ENCODE measurements at places on chromosomes 11 and 22. TPM values are rescaled to one million over a fixed set of nuclear protein-coding genes. Genes with fewer than 3 reads are reported as not detected.

DNA sequence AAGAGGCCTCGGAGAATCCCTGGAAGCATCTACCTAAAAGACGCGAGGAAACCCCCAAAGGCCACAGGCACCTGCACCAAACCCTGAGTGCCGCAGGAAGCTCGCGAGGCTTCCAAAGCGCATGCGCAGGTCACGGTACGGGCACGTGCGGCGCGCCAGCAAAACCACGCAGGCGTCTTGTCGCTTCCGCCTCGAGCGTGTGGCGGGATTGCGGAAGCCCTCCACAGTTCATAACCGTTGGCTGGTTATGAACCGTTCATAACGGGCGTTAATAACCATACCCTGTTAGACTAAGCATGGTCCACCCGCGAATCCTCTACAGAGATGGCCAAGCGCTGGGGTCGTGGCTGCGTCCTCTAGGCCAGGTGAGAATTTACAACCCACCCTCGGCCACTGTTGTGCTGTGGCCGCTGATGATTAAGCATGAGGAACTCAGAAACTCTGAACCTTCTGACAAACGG is 46.4 kb downstream of the MORC2 start:
- H3K27ac ChIP-seq: peak overlapping the region; percentile 53
- H3K4me3 ChIP-seq: peak overlapping the region; percentile 72
- H3K27me3 ChIP-seq: no peaks in the 10 kb centered on the region
- H3K4me1 ChIP-seq: peaks cover 14% of the 10 kb centered on the region
- DNase-seq: no peak
- H3K36me3 ChIP-seq: peaks cover 15% of the 10 kb centered on the region

GRCh38 chr22:19518635-19519034 is 5.6 kb downstream of the CLDN5 start:
- peaks cover 3% of the 10 kb centered on the region for H3K4me1 ChIP-seq
- no peak for DNase-seq
- H3K27me3 ChIP-seq: no peaks in the 10 kb centered on the region
- H3K36me3 ChIP-seq: no peaks in the 10 kb centered on the region

- no peaks in the 10 kb centered on the region for H3K27me3 ChIP-seq
- no peaks in the 10 kb centered on the region for H3K4me1 ChIP-seq
- no peak overlapping the region for H3K4me3 ChIP-seq
- no peak overlapping the region for H3K27ac ChIP-seq
Observed at GRCh38 chr11:71324788-71325417, 72.5 kb upstream of the SHANK2 start.

- DNase-seq: no peak
- H3K27ac ChIP-seq: no peak overlapping the region
- no peak overlapping the region for H3K4me3 ChIP-seq
- no peaks in the 10 kb centered on the region for H3K36me3 ChIP-seq
- no peaks in the 10 kb centered on the region for H3K27me3 ChIP-seq
Observed at GRCh38 chr22:50568626-50569025, 5.9 kb upstream of the SYCE3 start.

DNA sequence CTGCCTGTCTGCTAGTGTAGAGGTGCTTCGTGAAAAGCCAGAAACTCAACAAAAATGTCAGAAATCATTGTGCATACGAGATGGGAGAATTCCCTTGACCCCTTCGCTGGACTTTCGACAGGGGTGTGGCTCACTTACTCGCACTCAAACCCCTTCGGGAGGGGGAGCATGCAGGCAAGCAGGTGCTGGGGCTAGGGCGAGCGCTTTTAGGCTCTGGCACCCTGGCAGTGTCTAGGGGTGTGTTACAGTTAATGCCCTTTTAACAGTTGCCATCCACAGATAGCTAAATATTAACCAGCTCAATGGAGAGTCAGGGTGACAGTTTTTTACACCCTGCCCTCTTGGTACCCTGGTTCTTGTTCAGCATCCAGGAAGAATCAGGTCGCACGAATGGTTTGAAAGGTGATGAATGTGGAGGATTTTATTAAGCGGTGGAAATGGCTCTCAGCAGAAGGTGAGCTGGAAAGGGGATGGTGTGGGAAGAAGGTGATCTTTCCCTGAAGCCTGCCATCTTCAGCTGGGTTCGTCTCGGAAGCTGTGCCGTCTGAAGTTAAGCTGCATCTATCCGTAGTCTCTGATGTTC is 59.6 kb upstream of the SHANK2 start:
- no peaks in the 10 kb centered on the region for H3K27me3 ChIP-seq
- H3K4me1 ChIP-seq: no peaks in the 10 kb centered on the region
- H3K36me3 ChIP-seq: no peaks in the 10 kb centered on the region
- no peak for DNase-seq
- no peak overlapping the region for H3K4me3 ChIP-seq

DNA sequence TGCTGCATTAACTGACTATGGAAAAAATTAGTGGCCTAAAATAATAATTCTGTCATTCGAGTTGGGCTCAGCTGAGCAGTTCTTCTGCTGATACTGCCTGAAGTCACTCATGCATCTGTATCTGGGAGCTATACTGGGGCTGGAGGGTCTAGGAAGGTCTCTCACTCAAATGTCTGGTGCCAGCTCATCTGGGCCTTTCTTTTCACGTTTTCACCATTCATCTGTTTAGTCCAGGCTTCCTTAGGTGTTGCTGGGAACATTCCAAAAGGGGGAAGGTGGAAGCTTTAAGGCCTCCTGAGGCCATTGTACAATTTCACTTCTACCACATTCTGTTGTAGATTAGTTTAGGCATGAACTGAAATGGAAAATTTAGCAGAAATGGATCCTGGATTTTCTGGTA is 28.0 kb downstream of the YAP1 start:
- DNase-seq: no peak
- no peaks in the 10 kb centered on the region for H3K36me3 ChIP-seq
- peaks cover 27% of the 10 kb centered on the region for H3K4me1 ChIP-seq
- peak overlapping the region; percentile 85 for H3K27ac ChIP-seq
- no peaks in the 10 kb centered on the region for H3K27me3 ChIP-seq

GRCh38 chr22:47180796-47181195 is 418.3 kb downstream of the TBC1D22A start:
- no peaks in the 10 kb centered on the region for H3K36me3 ChIP-seq
- no peak overlapping the region for H3K4me3 ChIP-seq
- no peak for DNase-seq
- H3K4me1 ChIP-seq: no peaks in the 10 kb centered on the region
- no peaks in the 10 kb centered on the region for H3K27me3 ChIP-seq
- no peak overlapping the region for H3K27ac ChIP-seq

DNA sequence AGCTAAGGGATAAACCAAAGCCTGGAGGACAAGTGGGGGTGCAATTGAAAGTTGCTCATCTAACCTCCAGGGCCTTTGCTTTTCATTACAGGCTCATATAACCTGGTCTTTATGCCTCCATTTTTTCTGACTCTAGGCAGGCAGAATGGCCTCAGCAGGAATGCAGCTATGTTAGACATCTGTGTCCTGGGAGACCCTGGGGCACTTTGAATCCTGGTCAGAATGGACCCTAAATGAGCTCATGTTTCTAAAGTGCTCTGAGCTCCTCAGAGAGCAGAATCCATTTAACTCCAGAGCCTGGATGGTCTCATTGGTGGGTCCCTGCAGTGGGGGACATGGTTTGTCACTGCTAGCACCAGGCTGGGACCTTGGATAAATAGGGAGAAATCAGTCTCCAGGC is 177.3 kb downstream of the KIRREL3 start:
- no peak overlapping the region for H3K4me3 ChIP-seq
- no peaks in the 10 kb centered on the region for H3K36me3 ChIP-seq
- no peak for DNase-seq

DNA sequence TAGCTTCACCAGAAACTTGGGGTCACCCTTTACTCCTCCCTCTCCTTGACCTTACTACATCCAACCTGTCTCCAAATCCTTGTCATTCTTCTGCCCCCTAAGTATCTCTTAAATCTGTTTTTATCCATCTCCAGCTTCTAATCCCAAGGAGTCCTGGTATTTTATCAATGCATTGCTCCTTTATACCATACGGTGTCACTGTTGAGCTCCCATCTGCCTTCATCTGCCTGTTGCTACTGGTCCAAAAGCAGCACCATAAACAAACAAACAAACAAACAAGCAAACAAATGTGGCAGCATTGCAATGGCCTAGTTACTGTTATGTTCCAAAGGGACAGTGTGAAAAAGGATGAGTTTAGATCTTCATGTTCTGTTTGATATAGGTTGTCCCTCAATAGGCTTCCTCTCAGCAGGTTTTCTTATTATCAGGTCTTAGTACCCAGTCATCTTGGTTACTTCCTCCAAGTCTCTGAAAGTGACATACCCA is 34.2 kb downstream of the DNHD1 start:
- H3K27me3 ChIP-seq: no peaks in the 10 kb centered on the region
- H3K36me3 ChIP-seq: peaks cover 4% of the 10 kb centered on the region
- no peaks in the 10 kb centered on the region for H3K4me1 ChIP-seq
- H3K27ac ChIP-seq: no peak overlapping the region

- DNase-seq: no peak
- no peak overlapping the region for H3K4me3 ChIP-seq
- no peaks in the 10 kb centered on the region for H3K4me1 ChIP-seq
- no peaks in the 10 kb centered on the region for H3K36me3 ChIP-seq
Observed at GRCh38 chr11:10436224-10436623, 18.8 kb upstream of the AMPD3 start.

- no peaks in the 10 kb centered on the region for H3K4me1 ChIP-seq
- no peaks in the 10 kb centered on the region for H3K27me3 ChIP-seq
- no peaks in the 10 kb centered on the region for H3K36me3 ChIP-seq
- no peak for DNase-seq
Observed at GRCh38 chr22:47718337-47718736, 955.9 kb downstream of the TBC1D22A start.

- no peak overlapping the region for H3K4me3 ChIP-seq
- no peak overlapping the region for H3K27ac ChIP-seq
- H3K27me3 ChIP-seq: no peaks in the 10 kb centered on the region
Observed at GRCh38 chr22:36541831-36542411, 13.0 kb upstream of the EIF3D start.

- DNase-seq: no peak
- H3K36me3 ChIP-seq: no peaks in the 10 kb centered on the region
- peaks cover 51% of the 10 kb centered on the region for H3K4me1 ChIP-seq
Observed at GRCh38 chr22:21818487-21819182, 48.8 kb downstream of the MAPK1 start.

DNA sequence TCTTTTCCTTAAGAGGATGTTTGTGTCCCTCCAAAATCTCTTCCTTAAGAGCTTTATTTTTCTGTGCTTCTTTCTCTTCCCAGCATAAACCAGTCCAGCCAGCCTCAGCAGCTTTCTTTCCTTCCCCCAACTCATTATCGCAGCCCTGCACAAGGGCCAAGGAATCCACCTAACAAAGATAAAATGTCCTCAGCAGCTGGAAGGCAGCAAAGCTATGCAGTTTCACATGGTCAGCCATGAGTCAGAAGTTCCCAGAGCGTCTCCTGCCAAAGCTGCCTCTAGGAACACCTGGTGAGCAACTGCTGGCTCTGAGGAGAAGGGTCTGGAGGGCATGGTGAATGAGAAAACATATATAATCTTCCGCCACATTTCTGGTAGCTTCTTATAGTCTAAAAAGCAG is 45.3 kb upstream of the HMGXB4 start:
- no peak overlapping the region for H3K4me3 ChIP-seq
- no peak for DNase-seq
- no peaks in the 10 kb centered on the region for H3K4me1 ChIP-seq
- no peaks in the 10 kb centered on the region for H3K36me3 ChIP-seq
- H3K27ac ChIP-seq: no peak overlapping the region

DNA sequence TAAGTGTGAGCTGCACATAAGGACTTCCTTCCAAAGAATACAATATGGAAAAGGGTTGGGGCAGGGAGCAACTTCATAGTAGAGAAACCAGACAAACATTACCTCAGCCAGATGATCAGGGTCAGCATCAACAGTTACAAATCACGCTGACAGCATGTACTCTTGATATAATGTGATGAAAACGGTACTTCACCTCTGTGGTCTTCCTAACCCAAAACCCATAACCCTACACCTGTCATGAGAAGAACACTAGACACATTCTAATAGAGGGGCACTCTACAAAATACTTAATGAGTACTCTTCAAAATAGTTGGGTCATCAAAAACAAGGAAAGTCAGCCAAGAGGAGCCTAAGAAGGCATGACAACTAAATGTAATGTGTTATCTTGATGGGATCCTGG is 43.9 kb downstream of the RRAS2 start:
- no peaks in the 10 kb centered on the region for H3K36me3 ChIP-seq
- H3K27me3 ChIP-seq: no peaks in the 10 kb centered on the region
- peaks cover 70% of the 10 kb centered on the region for H3K4me1 ChIP-seq
- H3K27ac ChIP-seq: no peak overlapping the region
- DNase-seq: no peak

GRCh38 chr11:13479688-13480087 is 16.1 kb downstream of the PTH start:
- DNase-seq: no peak
- no peak overlapping the region for H3K27ac ChIP-seq
- no peaks in the 10 kb centered on the region for H3K27me3 ChIP-seq
- H3K4me3 ChIP-seq: no peak overlapping the region
- H3K36me3 ChIP-seq: no peaks in the 10 kb centered on the region
- no peaks in the 10 kb centered on the region for H3K4me1 ChIP-seq

GRCh38 chr11:68040101-68040956 is 1.5 kb downstream of the TCIRG1 start:
- DNase-seq: no peak
- no peaks in the 10 kb centered on the region for H3K27me3 ChIP-seq
- H3K36me3 ChIP-seq: peaks cover 29% of the 10 kb centered on the region
- H3K4me1 ChIP-seq: peaks cover 41% of the 10 kb centered on the region
- peak overlapping the region; percentile 72 for H3K27ac ChIP-seq

GRCh38 chr11:14308114-14308896 is 50.7 kb downstream of the RRAS2 start:
- H3K4me3 ChIP-seq: no peak overlapping the region
- no peaks in the 10 kb centered on the region for H3K27me3 ChIP-seq
- no peak for DNase-seq
- peaks cover 19% of the 10 kb centered on the region for H3K4me1 ChIP-seq
- no peaks in the 10 kb centered on the region for H3K36me3 ChIP-seq
- H3K27ac ChIP-seq: no peak overlapping the region

- no peaks in the 10 kb centered on the region for H3K27me3 ChIP-seq
- H3K4me3 ChIP-seq: peak within 1 kb of the TSS; percentile 92
- DNase-seq: no peak
- peak within 1 kb of the TSS; percentile 99 for H3K27ac ChIP-seq
- peaks cover 54% of the 10 kb centered on the region for H3K4me1 ChIP-seq
Observed at GRCh38 chr11:78417175-78417887, at the start of gene GAB2. Gene GAB2, minus strand, starts transcription at chr11:78417820. Its CDS starts 100 bp downstream, at chr11:78417720.

The PATE2 gene
- total RNA-seq: 0.35 TPM

The GRIK4 gene
- not detected for total RNA-seq

The MB gene
- not detected for total RNA-seq

The CSF2RB gene
- 13.0 TPM for total RNA-seq

The MOB2 gene
- total RNA-seq: 87.7 TPM

The CDC42EP2 gene
- 8.5 TPM for total RNA-seq

Measured in thoracic aorta (tissue), 2 donors.